HT-29 (cell line): ENCODE measurements at places on chromosomes 3 and 15. TPM values are rescaled to one million over a fixed set of nuclear protein-coding genes. Genes with fewer than 3 reads are reported as not detected.

- DNase-seq, result no peak
Measured at GRCh38 chr3:64073158-64073761, 50.0 kb upstream of the PSMD6 start.

- no peak for DNase-seq
Measured at GRCh38 chr15:57003418-57003817, 85.0 kb downstream of the TCF12 start.

DNA sequence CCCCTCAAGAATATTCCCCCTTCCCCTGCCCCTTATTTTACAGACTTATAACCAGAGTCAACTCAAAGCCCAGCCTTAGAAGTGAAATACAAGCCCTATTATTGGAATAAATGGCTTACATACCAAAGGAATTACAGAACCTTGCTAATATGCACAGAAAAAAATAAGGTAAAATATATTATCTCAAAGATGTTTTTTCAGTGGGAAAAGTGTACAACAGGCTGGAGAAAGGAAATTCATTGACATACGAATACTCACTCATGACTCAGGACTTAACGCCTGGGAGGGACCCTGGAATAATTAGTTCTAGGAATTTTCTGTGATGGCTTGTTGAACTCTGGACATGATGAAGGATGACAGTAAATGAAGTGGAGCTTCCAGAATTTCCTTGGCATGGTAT is 27.0 kb downstream of the ARL14 start:
- no peak for DNase-seq

MOBP gene
- total RNA-seq, result not detected in 2 replicates

DNA sequence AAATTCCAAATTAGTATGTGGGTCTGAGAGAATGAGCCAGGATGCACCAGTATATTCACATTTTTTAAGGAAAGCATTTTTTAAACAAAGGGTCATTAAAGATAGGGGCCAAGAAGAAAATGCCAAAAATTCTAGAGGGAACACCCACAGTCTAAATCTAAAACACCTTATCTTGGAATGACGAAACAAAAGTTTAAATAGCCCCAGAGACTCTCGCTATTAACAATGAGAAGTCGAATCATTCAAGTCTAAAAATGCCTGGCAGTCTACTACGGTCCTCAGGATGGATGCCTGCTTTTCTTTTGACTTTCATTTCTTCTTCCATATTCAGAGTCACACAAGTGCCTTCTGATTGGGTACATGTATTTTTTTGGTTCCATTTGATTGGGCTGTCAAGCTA is 66.3 kb downstream of the SSUH2 start:
- no peak for DNase-seq

DNA sequence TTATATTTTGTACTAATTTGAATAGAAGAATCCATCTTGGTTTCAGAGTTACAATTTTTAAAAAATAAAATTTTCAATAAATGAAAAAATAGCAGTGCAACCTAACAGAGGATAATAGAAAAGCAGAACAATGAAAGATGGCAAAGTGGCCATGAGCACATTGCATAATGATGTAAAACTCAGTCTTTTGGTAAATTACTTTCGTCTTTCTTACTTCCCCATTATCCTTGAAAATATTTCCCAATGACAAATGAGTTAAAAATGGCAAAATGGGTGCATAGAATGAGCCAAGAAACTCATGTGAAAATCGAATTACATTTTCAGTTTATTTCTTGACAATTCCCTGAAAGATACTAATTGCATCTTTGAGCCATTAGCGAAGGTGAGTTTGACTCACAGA is 236.4 kb downstream of the CDIN1 start:
- no peak for DNase-seq

- no peak for DNase-seq
Measured at GRCh38 chr3:80097674-80098073, 329.9 kb upstream of the ROBO1 start.

DNA sequence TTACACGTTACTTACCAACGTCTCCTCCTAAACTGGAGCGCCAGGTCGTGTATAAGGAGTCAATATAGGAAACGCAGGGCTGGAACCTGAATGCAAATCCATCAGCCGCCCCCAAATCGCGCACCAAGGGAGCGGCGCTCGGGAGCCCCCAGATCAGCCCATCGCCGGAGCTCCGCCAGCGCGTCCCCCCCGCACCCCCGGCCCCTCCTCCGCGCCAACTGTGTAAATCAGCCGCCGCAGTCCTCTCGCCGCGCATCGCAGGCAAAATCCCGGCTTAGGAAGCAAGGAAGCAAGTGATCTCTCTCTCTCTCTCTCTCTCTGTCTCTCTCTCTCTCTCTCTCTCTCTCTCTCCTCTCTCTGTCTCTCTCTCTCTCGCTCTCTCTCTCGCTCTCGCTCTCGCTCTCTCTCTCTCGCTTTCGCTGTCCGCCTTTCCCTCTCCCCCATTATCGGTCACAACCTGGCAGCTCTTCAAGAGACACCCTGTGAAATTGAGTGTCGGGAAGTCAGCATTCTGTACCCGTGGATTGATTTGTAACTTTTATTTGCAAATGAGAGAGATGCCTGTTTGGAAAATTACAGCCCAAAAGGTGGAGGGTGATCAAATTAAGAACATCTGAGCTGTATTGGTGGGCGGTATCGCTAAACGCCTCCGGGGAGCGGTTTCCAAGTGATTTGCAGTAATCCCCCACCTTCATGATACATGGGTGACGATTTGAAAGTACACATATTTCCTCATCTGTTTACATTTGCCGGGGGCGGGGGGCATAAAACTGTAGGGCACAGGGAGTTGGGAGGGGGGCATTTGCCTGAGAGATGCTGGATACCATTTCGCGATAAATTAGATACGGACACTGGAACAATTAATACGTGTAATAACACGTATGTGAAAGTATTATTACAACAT is 645 bp upstream of the SLITRK3 start:
- DNase-seq, result no peak

DNA sequence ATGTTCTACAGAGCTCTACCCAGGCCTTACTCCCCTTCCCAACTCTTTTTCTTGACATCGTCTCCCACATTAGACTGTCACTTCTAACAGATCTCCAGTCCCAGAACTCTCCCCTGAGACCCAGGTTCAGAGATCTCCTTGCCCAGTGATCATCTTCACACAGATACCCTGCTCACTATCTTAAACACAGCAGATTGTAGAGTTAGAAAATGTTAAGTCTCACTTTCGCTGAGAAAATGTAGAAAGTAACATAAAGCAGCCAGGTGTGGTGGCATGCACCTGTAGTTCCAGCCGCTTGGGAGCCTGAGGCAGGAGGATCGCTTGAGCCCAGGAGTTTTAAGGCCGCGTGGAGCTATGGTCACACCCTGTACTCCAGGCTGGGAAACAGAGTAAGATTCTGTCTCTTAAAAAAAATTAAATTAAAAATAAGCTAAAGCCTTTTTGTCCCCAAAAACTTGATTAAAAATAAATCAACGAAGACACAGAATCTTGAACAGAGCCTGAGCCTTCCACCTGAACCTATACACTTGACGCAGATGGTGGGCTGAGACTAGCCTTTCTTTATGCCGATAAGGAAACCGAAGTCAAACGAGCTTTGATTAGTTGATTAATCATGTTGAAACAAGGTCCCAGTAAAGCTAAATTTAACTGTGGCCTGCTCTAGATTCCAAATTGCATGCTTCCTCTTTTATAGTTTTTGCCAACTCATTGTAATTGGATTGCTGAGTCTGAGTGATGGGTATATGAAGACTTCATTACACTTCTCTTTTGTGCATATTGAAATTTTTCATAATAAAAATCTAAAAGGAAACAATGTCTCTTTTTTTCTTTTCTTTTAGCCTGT is 31.3 kb upstream of the BLM start:
- DNase-seq, result no peak

GATM gene
- total RNA-seq, result 0.53 and 0.76 TPM in 2 replicates

- peak; percentile 68 for DNase-seq
Measured at GRCh38 chr3:184016811-184017671, 643 bp downstream of the ABCC5 start.

DNA sequence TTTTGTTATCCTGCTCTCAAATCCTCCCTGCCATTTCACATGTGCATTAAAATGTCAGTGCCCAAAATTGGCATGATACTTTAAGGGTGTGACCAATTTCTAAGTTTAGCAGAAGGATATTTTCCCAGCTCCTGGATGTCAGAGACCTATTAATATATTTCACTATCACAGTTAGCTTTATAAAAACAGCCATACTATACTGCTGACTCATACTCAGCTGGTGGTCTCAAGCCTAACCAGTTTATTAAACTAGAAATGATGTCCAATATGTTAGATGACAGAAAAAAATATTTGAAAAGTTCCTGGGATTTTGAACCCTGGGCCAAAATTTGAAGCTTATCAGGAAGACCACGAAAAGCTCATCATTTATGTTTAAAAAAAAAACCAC is 60.9 kb upstream of the ZNF280D start:
- DNase-seq, result no peak

GP5 gene
- 0.08 TPM in 1 of 2 replicates, not detected in the other for total RNA-seq

- DNase-seq, result no peak
Measured at GRCh38 chr3:157393113-157393512, 43.5 kb upstream of the PTX3 start.

TMEM87A gene
- total RNA-seq, result 58.2 and 63.8 TPM in 2 replicates

- DNase-seq, result no peak
Measured at GRCh38 chr3:70256566-70256965, 55.9 kb downstream of the MDFIC2 start.

- no peak for DNase-seq
Measured at GRCh38 chr15:60448668-60449360, 30.1 kb downstream of the ICE2 start.

DNA sequence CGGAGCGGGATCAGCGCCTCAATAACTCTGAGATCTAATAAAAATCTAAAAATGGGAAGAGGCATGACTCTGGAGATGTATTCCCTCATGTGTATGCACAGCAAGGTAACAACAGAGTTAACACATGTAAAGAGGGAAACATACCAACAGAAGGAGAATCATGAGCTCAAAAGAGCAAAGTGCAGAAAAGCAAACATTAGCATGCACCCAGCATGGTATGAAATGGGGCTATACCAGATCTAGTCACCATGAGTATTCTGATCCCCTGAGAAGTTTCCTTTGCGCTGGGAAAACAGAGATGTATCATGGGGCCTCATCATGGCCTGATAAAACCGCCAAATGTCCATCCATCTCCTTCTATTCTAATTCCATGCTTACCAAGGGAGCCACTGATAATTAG is 129.1 kb downstream of the GLDN start:
- DNase-seq, result no peak

TRH gene
- total RNA-seq, result not detected in 2 replicates

GRCh38 chr15:67064607-67065530 is 533 bp upstream of the SMAD3 start:
- DNase-seq, result peak; percentile 70

DNA sequence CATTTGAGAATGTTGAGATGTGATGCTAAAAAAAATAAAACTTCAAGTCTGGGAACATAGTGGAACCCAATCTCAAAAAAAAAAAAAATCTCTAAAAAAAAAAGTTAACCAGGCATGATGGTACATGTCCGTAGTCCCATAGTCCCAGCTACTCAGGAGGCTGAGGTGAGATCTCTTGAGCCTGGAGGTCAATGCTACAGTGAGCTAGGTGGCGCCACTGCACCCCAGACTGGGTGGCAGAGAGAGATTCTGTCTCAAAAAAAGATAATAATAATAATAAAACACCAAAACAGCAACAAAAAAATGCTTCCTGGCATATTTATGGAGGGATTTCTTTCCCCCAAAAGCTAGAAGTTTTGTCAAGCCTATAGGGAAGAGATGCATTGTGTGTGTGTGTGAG is 361.6 kb downstream of the ROBO1 start:
- no peak for DNase-seq

DNA sequence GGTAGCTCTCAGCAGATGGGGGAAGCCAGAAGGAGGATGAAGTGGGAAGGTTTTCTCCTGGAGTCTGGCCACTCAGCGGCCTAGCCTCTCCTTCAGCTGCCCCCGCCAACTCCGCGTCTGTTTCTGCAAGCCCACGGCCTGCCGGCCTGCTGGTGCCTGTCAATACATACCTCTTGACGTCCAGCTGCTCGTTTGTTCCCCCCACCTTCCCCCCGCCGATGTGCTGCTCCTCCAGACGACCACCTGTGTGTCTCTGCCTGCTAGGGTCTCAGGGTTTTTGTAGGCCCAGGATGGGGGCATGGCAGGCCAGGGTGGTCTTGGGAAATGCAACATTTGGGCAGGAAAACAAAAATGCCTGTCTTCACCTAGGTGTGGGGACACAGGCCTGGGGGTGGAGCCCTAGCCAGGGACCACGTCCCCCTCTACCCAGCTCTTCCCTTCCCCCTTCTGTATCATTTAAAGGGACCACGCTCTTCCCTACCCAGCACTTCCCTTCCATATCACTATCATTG is 137.8 kb downstream of the ALCAM start:
- DNase-seq, result no peak

- no peak for DNase-seq
Measured at GRCh38 chr15:32837935-32838334, 120.1 kb downstream of the GREM1 start.

CFAP20DC gene
- total RNA-seq, result 0.38 and 0.76 TPM in 2 replicates

DNA sequence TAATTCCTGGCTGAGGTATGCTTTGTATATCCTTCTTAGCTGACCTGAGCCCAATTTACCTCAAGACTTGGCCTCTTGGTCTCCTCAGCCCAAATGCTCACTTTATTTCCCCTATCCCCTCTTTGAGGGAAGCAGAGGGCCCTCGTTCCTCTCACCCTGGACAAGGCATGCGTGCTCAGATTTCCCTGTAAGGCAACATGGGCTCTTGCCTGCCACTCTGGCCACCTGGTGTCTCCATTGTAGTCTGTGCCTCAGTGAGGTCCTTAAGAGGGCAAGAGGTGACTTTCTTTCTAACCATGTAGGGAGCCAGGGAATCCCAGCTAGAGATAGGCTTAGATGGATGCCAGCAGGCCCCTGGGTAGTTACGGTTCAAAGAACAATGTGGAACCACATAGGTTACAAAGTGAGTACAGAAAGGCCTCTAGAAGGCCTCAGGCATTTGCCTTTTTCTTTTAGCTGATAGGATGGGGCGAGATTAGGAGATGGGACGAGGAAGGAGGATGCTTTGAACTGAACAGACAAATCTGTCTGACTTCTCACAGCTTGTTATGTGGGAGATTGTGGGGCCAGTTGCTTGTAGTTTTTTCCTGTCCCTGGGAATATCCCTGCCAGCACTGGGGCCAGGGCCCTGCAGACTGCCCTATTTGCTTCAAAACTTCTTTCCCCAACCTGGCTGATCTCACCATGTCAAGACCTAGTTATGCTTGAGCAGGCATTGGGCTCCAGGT is 1.1 kb upstream of the INTS14 start:
- peak; percentile 6 for DNase-seq

DNA sequence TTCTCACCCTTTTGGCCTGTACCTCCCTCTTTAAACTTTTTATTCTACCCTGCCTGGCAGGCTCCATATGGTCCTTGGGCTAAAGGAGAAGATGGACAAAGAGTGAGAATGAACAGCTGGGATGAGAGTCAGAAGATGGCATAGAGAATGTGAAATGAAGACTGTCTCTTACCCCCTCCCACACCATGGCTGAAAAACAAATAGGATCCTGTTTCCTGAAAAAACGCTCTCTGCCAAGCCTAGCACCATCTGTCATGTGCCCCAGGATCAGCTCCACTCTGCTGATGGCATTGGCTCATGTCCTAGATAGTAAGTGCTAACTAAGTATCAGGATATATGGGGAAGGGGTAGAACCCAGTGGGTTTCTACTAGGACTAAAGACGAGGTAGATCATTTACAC is 238.6 kb downstream of the MEX3B start:
- no peak for DNase-seq

SLC22A13 gene
- total RNA-seq, result 0.25 and 0.26 TPM in 2 replicates
